Stimulated activated CD8-positive, alpha-beta memory T cell treated with anti-CD3 and anti-CD28 coated beads, Interleukin-4, amount 100 ng/mL, for 4 hours (primary cell): ENCODE measurements at places on chromosomes 6 and 20.

- no peak for DNase-seq
Measured at GRCh38 chr6:17393892-17394631, 667 bp downstream of the CAP2 start.

DNA sequence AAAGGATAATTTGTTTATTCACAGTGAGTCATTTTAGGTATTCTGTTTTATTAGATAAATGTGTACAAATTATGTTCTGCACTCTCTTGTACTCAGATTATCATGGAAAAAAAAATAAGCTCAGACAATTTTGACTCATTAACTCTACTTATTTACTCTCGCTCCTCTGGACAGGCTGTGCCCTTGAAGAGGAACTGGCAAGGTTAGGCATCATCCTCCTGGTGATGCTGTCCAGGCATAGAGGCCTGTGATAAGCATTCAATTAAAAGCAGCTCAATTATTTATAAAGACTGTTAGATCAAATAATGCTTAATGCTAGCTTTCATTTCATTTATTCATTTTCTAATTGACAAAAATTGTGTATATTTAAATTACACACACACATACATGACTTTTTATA is 518.5 kb downstream of the TENT5A start:
- no peak for DNase-seq

DNA sequence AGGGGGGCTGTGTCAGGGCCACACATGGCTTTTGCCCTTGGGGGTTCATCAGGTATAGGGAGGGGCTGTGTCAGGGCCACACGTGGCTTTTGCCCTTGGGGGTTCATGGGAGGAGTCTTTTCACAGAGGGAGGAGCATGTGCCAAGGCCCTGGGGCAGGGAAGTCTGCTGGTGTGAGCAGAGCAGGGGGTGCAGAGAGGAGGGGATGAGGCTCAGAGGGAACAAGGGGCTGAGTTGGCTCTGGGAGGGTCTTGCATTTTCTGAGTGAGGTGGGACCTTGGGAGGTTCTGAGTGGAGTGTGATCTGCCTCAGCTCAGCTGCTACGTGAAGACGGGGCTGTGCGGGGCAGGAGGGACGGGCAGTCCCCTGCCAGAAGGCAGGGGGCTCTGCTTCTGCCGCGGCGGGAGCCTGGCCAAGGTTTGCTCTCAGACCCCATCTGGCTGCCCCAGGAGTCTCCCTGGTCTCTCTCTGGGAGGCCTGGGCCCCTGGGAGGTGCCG is 6.0 kb upstream of the SOX18 start:
- no peak for DNase-seq

DNA sequence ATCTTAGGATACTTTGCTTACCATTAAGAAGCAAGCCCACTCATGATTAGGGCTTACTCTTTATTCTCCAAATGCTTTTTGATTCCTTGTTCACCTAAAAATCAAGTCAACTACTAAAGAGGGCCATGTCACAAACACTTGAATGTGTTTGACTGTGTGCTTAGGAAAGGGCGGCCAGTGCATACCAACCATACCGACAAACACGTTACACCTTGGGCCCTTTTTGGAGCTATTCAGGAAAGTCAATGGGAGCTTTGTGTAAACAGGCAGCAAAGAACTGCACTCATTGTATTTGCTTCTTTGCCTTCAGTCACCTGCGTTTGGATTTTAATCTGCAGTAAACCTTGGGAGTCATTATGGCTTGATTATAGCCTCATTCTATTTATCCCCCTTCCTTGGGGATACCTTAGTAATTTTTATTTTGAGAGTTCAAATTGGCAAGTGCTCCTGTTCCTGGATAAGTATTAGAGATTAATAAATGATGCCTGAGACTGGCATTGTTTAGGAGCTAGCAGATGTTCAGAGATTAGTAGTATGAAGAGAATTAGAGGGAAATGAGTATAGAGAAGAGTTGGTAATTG is 102.6 kb upstream of the HDGFL1 start:
- DNase-seq, result no peak

DNA sequence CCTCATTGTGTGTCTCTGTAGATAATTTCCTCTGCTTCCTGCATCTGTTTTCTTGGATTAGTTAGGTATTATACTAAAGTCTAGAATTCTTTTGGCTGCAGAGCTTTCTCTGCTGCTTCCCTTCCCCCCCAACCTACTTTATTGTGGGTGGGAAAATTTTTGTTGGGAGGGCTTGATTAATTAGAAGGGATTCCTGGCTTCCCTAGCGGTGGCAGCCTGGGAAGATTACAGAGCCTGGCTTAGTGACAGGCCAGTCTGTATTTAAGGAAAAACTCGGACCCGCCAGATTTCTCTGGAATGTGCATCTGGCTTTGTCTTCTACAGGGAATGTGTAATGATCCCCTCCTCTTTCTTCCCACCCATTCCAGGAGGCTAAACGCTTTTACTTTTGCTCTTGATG is 31.2 kb downstream of the SLX4IP start:
- no peak for DNase-seq

- no peak for DNase-seq
Measured at GRCh38 chr20:50396623-50397022, 113.6 kb upstream of the PTPN1 start.

- no peak for DNase-seq
Measured at GRCh38 chr20:5065879-5066383, 53.8 kb downstream of the PCNA start.

GRCh38 chr6:139235661-139236060 is 56.1 kb downstream of the TXLNB start:
- DNase-seq, result no peak

DNA sequence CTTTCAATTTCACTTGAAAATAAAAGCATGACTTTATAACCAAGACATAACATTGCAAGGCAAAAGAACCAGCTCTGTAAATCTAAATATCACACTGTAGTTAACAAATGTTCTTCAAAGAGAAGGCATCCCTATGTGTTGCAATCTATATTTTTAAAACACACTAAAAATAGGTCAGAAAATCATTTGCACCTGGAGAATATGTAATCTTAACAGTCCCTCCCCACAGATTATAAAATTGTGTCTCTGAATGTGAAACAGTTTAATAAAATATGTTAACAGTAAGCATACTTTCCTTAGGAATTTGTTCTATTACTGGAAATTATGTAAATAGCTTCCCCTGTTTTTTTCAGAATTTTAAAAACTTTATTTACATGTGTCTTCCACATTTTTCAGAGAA is 351.9 kb downstream of the COL12A1 start:
- DNase-seq, result no peak

GRCh38 chr20:49999329-49999728 is 16.5 kb downstream of the SNAI1 start:
- DNase-seq, result no peak

GRCh38 chr6:160221918-160222317 is 36.7 kb downstream of the SLC22A2 start:
- no peak for DNase-seq

- no peak for DNase-seq
Measured at GRCh38 chr20:50052550-50053361, 60.2 kb downstream of the UBE2V1 start.

GRCh38 chr20:14193885-14194284 is 143.5 kb downstream of the FLRT3 start:
- no peak for DNase-seq

DNA sequence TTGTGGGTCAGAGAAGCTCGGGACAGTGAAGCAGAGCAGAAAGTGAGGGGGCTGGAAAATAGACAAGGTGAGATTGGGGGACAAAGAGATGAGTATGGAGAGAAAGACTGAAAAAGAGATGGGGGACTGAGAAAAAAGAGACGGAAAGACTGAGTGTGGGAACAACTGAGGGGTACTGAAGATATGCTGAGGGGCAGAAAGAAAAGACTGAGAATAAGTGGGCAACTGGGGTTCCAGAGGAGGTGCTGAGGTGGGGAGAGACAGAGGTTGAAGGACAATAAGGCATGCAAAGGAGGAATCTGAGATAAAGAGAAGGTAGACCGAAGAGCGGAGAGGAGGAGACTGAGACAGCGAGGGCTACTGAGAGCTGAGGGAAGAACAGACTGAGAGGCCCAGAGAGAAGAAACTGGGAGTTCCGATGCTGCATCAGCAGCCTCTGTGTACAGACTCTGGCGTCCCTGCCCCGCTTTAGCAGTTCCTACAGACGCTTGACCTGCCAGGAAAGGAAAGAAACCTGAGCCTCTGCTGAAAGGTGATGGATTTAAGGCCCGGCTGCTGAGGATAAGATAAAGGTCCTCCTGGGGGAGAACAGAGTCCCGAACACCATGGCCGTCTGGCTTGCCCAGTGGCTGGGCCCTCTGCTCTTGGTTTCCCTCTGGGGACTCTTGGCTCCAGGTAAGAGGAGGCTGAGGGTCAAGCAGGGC is at the start of gene PRSS16:
Gene PRSS16, plus strand, starts transcription at position 569 of the 704 bp plus-strand sequence. Its CDS starts 37 bp downstream, at position 606.
- no peak for DNase-seq

DNA sequence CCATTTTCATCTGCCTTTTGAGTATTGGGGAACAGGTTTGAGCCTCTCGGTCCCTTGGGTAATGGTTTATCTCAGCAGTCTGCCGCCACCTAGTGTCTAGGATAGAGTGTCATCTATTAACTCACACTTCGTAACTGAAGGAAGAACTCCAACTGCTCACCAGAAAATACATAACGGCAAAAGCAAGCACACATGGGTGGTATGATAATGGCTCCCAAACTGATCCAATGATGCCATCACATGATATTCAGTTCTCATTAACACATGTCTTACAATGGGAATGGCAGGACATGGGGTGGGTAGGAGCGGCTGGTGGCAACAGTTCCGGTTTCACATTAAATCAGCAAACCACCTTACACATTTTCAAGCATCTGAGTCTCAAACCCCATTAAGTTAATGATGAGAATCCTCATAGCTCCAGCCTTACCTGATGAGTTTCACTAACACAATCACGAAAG is 110.7 kb upstream of the PHACTR1 start:
- DNase-seq, result no peak

GRCh38 chr6:503610-504362 is 112.2 kb downstream of the IRF4 start:
- DNase-seq, result no peak

DNA sequence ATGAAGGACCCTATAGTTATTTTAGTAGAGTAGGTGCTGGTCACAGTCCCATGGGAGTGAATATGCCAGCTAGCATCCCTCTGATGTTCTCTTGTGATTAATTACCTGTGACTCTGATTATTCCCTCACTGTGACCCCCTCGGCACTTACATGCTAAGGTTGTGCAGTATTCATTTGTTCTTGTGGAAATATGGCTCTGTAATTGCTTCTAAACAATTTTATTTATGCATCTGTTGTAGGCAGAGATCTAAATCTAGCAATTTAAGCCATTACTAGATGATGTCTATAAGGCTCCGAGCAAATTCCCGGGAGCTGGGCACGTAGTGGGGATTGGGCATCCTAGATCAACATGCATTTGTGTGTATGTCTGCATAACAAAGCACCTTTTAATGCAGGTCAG is 961.7 kb downstream of the KIF16B start:
- DNase-seq, result no peak

- no peak for DNase-seq
Measured at GRCh38 chr20:57391439-57392301, 474 bp downstream of the RBM38 start.

GRCh38 chr20:34143951-34144350 is 31.9 kb upstream of the EIF2S2 start:
- DNase-seq, result no peak

DNA sequence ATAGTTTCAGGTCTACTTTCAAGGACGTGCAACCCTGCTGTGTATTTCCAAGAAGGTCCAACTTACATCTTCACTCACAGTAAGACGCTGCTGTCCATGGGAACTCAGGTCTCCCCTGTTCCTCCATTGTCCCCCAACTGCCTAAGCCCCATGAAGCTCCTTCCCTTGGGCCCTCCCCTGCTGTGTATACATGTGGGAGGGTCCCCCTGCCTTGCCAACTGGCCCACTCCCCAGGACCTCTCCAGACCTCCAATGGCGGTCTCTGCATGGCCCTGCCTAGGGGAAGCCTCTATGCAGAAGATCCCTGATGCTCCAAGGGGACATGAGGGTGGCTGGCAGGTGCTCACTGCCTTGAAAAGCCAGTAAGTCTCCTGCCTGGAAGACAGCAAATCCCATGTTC is 186.7 kb upstream of the CST7 start:
- no peak for DNase-seq

DNA sequence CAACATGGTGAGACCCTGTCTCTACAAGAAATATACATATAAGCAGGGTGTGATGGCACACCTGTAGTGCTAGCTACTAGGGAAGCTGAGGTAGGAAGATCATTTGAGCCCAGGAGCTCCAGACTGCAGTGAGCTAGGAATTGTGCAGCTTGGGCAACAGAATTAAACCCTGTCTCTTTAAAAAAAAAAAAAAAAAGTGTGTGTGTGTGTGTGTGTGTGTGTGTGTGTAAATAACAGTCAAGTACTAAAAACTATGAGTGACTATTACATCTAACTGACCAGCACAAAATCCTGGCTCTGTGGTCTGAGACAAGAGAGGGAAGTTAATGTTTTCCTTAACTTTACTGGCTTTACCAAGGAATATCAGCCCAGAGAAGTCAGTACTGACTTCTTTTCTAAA is 32.8 kb downstream of the REPS1 start:
- no peak for DNase-seq

- DNase-seq, result no peak
Measured at GRCh38 chr6:150593119-150593518, 6.6 kb upstream of the PLEKHG1 start.

- no peak for DNase-seq
Measured at GRCh38 chr6:143804835-143805239, 38.3 kb upstream of the LTV1 start.

DNA sequence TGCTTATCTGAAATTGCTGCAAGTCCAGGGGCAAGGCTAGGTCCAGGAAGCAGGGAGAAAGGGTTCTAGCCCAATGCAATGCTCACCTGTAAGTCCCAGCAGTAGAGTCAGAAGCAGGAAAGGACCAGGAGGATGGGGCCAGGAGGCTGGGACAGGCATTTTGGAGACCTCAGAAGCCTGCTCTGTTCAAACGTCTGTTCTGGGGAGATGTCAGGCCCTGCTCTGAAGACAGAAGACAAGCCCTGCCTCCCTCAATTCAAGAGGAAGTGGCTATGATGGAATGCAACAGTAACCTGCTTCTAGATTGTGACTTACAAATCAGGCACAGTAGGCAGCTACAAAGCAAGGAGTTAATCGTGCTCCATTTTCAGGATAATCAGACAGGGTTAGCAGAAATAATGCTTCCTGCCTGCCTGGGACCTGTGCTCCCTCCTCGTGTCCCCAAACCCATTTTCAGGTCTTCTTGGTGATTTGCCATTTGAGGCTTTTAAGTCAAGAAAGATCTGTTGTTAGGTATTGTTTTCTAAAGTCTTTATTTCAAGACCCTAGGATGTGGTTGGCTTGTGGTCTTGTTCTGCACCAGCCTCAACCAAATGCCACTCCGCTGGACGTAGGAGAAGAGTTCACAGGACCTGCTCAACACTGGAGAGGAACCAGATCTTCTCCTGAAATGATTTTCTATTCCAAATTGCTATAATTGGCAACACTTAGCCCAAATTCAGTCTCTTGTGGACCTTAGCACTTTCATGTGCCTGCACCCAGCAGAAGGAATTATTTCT is at the start of gene SIRPG:
Gene SIRPG, minus strand, starts transcription at position 224 of the 779 bp plus-strand sequence. Its CDS starts 65 bp downstream, at position 159.
- DNase-seq, result no peak

DNA sequence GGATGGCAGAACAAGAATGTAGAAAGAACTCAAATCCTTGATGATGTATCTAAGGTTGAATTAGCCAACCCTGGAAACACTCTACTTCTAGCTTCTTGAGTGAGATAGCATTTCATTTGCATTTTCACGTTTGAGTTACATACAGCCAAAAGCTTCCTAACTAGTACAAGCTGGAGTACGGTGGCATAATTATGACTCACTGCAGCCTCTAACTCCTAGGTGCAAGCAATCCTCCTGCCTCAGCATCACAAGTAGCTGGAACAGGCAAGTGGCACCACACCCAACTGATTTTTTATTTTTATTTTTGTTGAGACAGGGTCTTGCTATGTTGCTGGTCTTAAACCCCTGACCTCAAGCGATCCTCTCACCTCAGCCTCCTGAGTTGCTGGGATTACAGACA is 36.5 kb upstream of the STK35 start:
- no peak for DNase-seq

- no peak for DNase-seq
Measured at GRCh38 chr20:415820-416322, 7.8 kb downstream of the RBCK1 start.
